ENCODE measurements at places on chromosomes 1 and 21.

DNA sequence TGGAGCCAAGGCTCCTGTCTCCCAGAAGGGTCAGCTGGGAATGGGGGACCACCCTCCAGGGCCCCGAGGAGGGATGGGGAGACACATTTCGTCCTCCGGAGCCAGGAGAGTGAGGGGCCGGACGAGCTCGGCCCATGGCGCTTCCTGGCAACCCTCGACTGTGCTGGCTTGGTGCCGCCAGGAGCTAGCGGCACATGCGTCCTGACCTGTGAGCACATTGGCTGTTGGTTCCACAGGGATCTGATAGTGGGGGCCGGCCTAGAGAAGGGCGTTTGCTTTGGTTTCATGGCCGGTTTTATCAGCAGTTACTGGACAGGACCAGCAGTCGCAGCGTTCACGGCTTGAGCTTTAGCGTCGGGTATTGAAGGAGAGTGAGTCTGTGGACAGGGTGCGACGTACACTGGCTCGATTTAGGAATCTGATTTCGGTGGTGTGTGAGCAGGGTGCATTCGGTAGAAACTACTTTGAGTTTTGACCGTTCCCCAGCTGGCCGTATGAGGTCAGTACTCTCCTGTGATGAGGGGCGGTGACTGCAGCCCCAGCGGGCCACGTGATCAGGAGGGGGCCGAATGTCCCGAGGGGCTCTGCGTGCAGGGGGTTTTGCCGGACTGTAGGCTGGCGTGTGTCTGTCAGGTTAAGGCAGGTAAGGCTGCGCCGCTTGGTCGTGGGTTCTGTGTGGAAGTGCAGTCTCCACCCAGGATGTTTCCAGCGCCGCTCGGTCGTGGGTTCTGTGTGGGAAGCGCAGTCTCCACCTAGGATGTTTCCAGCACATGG is 18.7 kb downstream of the FAAP20 start:
- DNase-seq: no peak

DNA sequence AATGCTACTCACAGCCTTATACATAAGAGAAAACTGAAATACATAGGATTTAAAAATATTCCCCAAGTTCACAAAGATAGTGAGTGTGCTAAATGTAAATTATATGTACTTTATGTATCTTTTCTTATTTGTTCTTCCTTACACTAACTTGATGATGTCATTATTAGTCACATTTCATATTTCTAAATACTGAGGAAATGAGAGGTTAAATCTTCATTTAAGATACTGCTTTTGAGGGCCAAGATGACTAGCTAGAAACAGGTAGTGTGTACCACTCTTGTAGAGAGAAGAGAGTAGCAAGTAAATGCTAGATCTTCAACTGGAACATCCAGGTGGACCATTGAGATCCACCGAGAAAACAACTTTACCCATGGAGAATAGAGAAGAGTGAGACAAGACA is 29.8 kb downstream of the PYHIN1 start:
- no peak for DNase-seq

DNA sequence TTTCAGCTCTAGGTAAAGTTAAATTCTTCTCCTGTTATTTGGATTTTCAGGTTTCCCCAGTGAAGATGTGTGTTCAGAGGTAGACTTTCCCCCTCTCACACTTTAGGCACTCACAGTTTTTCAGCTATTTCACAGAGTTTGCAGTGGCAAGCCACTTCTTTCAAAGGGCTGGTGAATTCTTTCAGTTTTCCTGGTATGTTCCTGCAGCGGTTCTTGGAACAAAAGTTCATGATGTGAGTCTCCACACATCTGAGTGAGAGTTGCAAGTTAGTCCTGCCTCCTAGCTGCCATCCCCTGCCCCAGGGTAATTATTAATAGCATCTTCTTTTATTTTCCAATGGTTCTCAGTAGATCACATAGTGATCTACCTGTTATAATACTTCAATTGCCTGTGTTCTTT is 27.3 kb upstream of the CD84 start:
- DNase-seq: no peak

GRCh38 chr1:200720199-200720598 is 18.5 kb upstream of the CAMSAP2 start:
- DNase-seq: no peak

DNA sequence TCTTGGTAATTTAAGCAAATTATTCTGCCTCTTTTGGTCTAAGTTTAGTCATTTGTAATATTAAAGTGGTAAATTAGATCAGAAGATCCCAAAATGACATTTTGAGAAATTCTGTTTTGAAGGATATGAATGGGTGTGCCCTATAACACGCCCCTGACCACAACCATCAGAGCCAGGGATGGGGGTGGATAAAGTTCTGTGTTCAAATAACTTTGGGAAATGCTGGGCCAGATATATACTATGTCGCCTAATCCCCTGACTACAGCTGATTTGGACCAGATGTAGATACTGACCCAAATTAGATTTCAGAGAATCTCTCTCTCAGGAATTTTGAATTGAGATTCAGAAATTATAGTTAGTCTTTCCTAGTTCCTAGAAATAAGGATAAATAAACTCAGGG is 21.2 kb upstream of the EDEM3 start:
- DNase-seq: no peak

- no peak for DNase-seq
These were observed 60.7 kb upstream of the TTC34 start for GRCh38 chr1:2861988-2862813.

GRCh38 chr1:212944229-212944901 is 6.0 kb upstream of the VASH2 start:
- no peak for DNase-seq

- peak; percentile 46 for DNase-seq
These were observed 467.5 kb downstream of the PTPRU start for GRCh38 chr1:29703596-29704370.

DNA sequence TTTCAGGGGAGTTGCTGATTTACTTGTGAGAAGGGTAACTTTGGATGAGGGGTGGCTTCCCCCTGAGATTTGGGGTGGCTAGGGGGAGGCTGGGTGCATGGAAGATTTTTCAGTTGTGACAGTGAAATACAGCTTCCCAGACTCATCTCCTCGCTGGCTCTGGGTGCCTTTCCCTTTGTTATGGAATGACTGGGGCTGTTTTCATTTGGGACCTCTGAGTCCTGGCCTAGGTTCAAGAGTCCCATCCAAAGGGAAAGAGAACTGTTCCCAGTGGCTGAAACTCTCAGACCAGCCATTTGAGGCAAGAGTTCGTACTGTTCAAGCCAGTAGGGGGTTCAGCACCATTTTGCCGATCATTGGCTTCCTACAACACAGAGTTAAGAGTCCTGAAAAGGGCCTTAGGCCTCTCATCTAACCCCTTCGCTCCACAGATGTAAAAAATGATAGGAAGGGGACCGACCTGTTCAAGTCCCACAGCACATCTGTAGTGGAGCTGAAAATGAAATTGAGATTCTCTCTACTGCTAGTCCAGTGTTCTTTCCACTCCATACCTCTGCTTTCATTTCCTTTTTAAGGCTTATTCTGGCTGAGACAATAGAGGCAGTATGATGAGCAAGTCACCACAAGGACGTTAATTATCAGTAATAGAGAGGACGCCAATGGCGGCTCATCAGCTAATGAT is 958 bp downstream of the DDR2 start:
- peak; percentile 66 for DNase-seq

DNA sequence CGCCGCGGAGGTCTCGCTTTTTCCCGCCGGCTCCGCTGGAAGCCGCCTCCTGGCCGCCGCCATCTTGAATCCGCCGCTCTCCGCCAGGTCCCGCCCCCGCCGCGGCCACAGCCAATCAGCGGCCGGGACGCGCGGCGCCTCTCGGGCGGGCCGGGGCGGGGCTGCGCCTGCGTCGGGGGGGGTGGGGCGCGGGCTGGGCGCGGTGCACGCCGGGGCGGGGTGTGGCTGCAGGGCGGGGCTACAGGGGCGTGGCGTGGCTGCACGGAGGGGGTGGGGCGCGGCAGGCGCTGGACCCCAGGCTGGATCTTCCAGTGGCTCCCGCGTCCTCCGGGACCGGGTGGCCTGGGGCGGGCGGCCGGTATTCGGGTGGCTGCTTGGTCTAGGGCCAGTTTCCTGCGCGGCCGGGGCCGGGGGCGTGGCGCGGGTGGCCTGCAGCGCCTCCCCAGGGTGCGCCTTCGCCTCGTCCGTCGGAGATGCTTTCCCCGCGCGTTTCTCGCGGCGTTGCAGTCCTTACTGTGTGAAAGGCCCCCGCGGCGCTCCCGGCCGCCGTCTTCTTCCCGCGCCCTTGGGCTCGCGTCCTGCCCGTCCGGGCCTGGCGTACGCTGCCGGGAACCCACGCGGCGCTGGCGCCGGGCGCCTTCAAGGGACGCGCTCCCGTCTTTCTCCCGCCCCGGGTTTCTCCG is 575 bp downstream of the PCNT start:
- peak; percentile 83 for DNase-seq

- no peak for DNase-seq
These were observed 241.7 kb downstream of the USH2A start for GRCh38 chr1:216181590-216181989.

- no peak for DNase-seq
These were observed 51.2 kb upstream of the CCDC190 start for GRCh38 chr1:162912061-162912667.

Data from fibroblast of villous mesenchyme (primary cell).